ENCODE measurements at places on chromosomes 6 and 20.

- no peak for DNase-seq
Observed at GRCh38 chr20:44447827-44448419, 27.8 kb upstream of the TTPAL start.

DNA sequence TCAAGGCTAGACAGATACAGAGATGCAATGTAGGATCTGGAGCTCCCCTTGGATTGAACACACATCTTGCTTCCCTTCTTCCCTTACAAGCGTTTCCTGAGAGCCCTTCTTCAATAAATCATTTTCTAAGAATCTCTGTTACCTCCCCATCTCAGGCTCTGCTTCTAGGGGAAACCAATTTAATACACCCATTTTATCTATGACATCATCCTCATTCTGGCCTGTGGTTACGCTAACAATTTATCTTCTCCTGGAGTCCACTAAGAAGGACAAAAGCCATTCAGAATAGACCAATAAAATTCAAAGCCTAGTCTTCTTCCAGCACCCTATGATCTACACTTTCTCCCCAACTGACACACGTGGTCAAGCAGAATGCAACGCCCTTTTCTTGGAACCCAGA is 390.1 kb downstream of the PLCB1 start:
- DNase-seq, result no peak

DNA sequence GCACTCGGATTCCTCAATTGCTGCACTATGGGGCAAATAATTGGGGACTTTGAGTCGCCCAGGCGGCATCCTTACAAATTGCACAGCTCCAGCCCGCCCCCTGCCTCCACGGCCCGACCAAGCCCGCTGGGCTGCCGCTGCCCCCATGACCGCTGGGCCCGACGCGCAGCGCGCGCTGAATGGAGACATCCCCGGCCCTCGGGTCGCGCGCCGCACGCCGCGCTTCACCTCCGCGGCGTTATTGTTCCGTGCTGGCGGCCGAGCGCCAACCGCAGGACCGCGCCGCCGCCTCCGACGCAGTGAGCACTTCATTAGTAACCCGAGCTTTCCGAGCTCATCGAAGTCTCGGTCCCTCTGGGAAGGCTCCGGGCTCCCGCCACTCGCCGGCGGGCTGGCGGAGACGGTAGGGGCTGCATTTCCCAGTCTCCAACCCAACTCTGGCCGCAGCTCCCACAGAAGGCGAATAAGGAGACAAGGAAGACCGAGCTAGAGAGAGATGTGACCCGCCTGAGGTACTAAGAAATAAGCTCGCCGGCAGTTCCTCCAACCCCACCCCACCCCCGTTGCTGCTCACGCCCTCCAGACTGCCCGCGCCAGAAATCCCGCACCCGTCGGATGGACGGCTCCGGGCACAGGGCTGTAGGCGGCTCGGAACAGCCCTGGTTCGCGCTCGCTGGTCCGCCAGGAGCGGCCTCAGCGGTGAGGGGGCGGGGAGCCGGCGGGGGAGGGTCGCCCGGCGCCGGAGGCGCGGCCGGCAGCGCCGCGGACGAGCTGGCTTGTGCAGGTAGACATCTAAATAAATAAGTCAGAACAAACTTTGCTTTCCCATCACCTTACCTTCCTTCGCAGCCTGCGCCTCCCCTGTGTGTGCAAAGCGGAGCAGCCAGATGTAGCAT is 703 bp downstream of the EPHA7 start:
- DNase-seq, result no peak

- no peak for DNase-seq
Observed at GRCh38 chr20:38519426-38519825, 46.8 kb downstream of the RALGAPB start.

DNA sequence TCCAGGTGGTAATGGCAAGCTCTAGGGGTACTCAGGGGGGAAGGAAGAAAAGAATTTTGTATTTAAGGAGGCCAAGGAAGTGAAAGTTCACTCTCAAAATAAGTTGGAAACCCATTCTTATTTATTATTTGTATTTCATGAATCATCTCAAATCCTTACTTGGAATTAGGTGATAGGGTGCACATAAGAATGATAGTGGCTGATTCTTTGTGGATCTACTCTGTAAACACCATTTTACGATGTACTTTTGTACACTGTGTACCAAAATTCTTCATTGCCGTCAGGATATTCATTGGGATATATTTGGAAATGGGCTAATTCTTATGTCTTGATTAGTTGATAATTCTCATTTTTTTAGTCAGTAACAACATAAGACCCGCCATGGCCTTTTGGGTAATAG is 179.5 kb upstream of the LAMP5 start:
- DNase-seq, result no peak

DNA sequence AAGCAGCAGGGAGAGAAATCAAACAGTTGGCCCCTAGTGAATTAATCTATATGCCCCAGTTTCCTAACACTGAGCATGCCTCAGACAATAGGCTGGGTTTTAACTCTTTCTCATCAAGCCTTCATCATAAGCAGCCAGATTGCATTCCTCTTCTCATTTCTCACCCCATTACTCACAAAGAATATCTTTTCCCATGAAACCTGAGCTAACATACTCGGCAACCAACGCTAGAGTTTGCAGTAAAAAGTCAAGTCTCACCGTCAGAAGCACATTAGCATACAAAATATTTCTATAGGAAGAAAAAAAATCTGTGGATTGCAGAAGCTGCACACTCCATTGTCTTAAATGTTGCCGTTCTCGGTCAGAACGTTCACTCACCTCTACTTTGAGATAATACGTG is 429.9 kb upstream of the ARID1B start:
- DNase-seq, result no peak

GRCh38 chr6:131945971-131946370 is 5.2 kb downstream of the CCN2 start:
- DNase-seq, result no peak

DNA sequence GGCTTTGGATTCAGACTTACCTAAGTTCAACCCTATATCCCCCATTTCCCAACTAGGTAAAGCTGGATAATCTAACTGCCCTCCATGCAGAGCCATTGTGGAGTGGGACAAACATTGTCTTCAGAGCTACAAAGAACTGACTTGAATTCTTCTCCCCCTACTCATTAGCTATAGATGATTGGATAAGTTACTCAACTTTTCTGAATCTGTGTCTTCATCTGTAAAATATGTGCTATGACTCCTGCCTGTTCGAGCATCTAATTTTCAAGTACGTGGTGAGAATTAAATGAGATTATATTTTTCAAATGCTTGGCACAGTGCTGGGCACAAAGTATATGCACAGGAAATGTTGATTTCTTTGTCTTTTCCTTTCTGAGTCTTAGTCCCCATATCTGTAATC is 240.3 kb upstream of the TCF21 start:
- DNase-seq, result no peak

DNA sequence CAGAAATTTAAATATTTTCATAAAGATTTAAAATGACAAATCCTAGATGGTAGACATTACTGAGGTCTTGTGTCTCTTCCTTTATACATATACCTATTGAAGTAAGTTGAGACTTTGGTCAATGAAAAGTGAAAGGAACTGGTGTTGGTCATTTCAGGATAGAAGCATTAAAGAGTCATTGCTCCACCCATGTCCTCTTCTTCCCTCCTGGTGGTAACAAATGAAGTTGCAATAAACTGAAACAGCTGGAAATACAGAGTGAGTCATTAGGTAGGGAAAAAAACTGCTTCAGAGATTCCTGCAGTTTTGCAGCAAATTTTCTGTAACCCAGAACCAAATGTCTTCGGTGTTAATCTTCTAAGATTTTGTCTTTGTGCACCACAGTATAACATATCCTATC is 448.0 kb downstream of the EYS start:
- no peak for DNase-seq

DNA sequence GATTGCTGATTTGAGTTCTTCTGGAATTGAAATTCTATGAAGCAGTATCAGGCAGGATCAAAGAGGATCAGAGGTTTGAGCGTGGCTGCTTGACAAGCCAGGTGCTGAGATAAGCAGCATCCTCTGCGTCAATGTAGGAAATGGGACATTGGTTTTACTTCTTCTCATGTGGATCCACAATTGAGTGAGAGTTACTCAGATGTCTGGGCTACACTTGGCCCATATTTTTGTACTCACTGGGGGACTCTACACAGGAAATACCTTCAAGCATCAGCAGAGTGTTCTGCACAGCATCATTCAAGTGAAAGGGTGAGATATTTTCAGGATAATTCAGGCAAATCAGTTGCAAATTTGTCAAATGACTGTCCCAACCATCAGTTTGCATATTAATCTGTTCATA is 613.9 kb upstream of the ARID1B start:
- no peak for DNase-seq

GRCh38 chr20:41185013-41185757 is 47.8 kb downstream of the PLCG1 start:
- no peak for DNase-seq

GRCh38 chr6:90149280-90149679 is 147.4 kb downstream of the BACH2 start:
- no peak for DNase-seq

DNA sequence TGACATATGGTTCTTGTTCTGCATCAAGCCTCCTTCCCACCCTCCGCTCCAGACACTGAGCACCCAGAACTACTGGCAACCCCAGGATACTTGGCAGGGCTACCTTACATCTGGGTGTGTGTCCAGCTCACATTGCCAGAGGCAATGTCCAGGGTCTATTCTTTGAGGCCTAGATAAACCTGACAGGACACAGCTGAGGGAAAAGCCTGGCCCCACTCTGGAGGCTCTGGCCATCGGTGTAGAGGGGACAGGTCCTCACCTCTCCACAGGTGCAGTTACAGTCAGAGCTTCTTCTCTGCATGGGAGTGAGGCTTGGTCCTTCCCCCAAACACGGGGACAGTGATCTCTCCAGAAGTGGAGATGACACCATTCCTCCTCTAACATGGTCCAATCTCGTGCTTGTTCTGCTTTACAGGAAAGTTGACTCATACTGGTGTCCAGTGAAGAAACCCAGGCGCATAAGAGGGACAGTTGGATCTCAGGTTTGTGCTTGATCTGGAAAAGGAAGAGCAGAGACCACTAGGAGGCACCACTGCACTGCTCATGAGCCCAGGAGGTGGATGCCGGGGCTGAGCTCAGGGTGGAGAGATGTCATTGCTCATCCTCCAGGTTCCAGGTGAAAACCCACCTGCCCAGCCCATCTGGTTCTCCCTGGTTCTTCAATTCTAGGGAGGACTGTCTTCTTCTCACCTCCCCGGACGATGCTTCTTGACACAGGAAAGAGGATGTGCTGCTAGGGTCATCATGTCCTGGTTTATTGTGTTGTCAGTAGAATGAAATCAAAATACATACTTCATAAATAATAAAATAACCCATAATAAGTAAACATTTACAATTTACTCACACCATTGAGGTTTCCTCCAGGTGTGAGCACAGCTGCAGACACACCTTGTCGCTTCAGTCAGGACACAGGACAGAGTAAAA is 14.7 kb downstream of the HLA-F start:
- DNase-seq, result peak; percentile 49

DNA sequence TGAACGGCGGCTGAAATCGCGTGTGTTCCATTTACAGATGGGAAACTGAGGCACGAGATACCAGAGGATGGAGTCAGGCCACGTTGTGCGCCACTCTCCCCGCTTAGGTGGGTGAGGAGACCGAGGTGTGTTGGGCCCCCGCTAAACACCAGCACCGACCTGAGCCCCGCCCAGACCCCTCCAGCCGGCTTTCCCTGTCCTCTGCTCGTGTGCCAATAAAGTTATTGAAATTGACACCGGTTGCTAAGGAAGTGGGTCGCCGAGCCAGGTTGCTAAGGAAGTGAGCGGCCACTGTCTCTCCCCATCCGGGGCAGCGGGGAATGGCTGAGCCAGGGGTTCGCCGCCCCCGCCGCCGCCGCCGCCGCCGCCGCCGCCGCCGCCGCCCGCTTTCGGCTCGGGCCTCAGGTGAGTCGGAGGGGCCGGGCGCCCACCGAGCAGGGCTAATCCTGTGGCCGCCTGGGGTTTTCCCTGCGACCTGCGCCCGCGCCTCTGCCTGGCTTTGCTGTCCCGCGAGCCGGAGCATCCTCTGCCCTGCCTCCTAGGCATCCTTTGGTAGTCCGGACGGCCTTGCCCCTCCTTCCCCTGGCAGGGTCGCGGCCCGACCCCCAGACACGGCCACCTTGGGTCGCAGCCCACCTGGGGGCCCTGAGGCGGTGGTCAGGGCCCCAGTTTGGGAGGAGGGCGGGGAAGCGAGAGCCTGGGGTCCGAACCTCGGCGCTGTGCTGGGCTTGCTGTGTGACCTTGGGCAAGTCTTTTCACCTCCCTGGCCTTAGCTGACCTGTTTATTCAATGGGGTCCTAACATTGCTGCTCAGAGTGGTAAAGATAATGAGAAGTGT is at the start of gene KIF3B:
Gene KIF3B, plus strand, starts transcription at position 291 of the 838 bp plus-strand sequence. CDS start 32,127 bp downstream, outside the sequence.
- peak; percentile 74 for DNase-seq

- no peak for DNase-seq
Observed at GRCh38 chr20:43458422-43458924, 777 bp downstream of the SRSF6 start.

DNA sequence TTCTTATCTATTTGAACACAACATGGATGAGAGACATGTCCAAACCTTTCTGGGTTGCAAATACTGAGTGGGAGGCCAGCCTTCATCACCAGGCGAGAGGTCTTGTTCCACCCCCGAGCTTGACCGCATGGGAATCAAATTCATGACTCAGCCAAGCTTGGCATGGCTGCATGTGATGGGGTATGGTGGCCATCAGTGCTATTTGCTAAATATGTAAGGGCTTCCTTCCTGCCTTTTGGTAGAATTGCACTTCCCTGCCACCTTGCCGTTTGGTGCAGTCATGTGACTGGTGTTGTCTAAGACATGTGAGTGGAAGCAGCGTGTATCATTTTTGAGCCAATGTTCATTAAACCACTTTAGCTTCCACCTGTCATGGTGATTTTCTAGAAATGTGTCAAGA is 508.9 kb upstream of the SULF2 start:
- no peak for DNase-seq

DNA sequence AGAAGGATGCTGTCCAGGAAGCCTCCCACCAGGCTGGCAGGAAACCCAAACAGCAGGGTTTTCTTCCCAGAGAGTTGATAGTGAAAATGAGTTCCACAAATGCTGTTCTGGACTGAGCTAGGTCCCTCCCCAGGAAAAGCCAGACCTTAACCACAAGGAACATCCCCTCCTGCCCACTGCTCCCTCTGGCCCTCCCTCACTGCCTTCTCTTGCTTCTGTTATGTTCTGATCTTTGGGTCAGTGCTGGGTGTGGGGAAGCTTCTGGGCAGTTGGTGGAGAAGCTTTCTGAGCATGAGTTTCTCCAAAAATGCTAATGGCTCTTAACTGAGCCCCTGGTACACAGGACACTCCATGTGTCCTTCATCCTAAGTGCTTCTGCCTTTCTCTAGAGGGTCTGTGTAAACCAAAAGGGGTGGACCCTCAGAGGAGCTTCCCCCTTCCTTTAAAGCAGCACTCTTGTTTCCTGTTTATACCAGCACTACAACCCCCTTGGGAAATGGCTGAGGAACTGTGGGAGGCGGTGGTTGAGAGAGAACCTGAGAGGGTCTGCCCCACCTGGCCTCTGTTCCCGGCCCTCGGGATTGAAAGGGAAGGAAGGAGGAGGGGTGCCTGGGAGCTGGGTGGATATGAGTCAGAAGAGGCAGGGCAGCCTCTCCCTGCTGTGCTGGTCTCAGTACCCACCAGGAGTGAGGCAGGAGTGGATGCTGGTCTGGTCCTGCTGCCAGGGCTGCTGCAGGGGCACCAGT is 42.0 kb downstream of the CDS2 start:
- DNase-seq, result no peak
